ENCODE measurements at places on chromosomes 2 and 18.

DNA sequence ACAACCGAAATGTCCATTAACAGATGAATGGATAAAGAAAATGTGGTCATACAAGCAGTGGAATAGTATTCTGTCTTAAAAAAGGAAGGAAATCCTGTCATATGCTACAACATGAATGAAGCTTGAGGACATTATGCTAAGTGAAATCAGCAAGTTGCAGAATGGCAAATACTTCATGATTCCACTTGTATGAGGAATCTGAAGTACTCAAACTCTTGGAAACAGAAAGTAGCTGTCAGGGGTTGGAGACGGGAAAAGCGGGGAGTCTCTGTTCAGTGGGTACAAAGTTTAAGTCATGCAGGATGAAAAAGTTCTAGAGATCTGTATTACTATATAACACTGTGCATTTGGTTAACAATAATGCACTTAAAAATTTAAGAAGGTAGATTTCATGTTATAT lies 209.0 kb upstream of the SIX2 start:
- no peak for DNase-seq

DNA sequence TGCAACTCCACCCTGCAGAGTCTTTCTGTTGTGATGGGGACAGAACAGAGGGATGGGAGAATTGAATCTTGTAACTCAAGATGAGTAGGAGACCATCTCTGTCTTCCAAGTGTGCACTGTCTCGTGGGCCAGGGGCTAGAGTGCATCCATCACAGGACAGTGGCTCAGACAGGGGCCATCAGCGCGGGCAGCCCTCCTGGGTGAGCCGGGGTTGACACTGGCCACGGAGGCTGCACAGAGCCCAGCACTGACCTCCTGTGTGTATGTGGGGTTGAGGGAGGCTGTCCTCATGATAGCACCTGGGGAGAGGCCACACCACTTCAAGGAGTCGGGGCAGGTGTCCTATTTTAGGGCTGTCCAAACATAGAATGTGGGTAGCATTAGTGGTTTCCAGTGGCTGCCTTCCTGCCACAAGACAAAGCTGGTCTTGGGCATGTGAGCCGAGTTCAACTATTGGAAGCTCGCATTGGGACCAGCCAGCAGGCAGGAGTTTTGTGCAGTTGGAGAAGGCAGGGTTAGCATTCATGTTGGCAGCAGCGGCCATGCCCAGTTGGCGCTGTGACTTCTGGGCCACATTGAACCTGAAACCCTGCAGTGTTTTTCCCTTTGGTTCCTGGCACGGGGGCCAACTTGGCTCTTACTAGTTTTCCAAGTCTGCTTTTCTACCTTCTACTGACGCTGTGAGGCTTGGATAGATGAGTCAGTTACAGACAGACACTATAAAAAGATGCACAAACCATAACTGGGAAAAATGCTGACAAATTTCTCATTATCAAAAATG lies 45.3 kb downstream of the ACOXL start:
- no peak for DNase-seq

- DNase-seq: no peak
Measured at GRCh38 chr18:64110692-64111480, 38.0 kb downstream of the LINC00305 start.

DNA sequence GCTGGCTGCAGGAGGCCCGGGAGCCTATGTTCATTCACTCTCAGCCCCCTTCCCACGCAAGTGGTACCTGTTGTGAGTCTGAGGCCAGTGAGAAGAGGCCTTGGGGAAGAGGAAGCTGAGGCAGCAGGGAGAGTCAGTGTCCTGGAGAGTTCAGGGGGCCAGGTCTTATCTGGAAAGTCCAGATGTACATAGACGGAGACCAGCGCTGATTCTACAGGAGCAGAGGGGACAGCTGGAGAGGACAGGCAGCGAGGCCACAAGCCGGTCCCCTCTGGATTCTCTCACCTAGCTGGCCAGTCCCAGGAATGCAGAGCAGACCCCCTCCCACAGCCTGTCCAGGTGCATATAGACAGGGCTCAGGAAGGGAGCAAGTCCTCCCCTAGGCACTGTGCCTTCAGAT lies 29.1 kb upstream of the SELENOI start:
- no peak for DNase-seq

GRCh38 chr2:176443946-176444345 lies 174.7 kb downstream of the MTX2 start:
- no peak for DNase-seq

- DNase-seq: no peak
Measured at GRCh38 chr2:72834596-72834995, 8.8 kb upstream of the EXOC6B start.

- DNase-seq: no peak
Measured at GRCh38 chr2:194925742-194926141, 731.3 kb upstream of the SLC39A10 start.

DNA sequence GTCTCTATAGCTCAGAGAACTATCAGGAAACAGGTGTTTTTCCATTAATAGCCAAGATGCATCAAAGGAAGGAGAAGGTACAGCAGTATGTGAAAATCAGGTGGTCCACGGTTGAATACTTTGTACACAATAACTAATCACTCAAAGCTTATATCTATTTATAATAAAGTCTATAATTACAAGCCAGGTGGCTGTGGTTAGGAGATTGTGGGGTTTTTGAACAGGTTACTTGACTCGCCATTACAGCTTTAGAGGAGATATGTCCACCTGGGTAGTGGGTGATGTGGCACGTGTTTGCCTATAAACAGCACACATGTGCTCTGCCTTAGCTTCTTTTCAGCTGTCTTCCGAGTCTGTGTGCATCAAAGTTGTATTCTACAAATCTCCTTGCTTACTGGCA lies 892.2 kb upstream of the ZEB2 start:
- no peak for DNase-seq

DNA sequence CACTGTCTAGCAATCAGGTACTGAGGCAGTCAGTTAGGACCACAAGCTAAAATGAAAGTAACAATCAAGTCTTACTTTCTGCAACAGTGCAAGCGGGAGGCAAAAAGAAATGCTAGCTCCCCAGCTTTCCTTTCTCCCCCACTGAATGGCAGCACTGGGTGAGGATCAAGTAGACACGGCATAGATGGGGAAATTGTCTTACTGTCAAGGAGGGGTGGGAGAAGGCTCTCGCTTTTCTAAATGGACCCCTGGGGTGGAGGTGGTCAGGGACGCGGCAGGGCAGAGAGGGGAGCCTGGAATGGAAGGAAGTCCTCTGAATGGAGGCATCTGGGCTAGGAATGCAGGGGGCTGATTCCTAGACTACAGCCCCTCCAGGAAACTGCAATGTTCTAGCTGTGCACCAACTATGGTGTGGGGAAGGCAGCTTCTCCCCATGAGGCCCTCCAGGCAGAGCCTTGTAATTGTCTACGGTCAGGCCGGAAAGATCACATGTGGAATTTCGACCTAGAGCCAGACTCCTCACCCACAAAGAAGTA lies 24.3 kb downstream of the METTL8 start:
- DNase-seq: no peak

GRCh38 chr2:112814278-112814677 lies 22.3 kb downstream of the IL1B start:
- DNase-seq: no peak

GRCh38 chr2:59578349-59578748 lies 975.1 kb downstream of the BCL11A start:
- DNase-seq: no peak

- no peak for DNase-seq
Measured at GRCh38 chr2:109715313-109715805, 78.7 kb upstream of the RGPD5 start.

DNA sequence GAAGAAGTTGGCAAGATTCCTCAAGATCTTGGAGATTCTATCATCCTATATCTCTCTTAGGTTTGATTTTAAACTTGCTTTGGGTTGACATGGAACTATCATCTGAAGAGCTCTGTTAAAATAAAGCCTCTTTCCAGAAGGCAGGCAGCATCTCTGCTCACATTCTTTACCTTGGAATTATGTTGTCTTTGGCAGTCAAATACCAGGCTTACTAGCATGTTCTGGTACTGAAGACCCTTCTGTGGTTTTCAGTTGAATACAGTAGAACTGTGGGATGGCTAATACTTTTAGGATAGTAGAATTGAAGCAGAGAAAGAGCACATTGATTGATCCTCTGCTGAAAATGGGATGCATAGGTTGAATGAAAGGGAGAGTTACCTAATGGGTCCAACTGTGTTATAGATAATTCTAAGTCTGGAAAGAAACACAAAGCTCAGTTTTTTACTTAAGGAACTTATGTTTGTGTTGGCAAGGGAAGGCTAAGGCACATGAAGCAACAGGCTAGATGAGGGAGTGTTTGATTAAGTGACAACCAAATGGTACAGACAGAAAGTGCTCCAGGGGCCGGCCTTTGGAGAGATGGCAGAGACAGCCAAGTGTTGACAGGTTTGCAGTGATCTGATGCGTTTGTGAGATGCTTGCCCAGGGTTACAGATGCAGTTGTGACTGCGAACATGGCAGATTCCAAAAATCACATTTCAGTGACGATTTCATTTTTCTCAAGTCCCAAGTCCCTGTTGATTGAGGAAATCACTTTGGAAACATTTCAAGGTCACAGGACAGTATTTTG lies 397.9 kb downstream of the MEIS1 start:
- DNase-seq: no peak

DNA sequence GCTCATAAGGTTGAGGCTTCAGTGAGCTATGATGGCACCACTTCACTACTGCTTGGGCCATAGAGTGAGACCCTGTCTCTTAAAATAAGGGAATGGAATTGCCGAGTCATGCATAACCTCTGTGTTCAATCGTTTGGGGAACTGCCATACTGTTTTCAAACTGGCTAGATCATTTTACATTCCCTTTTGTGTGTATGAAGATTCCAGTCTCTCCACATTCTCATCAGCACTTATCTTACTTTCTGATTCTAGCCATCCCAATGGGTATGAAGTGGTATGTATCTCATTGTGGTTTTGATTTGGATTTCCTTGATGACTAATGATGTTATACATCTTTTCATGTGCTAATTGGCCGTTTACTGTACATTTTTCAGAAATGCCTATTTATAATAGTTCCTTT lies 23.7 kb downstream of the MARCHF7 start:
- no peak for DNase-seq

- DNase-seq: no peak
Measured at GRCh38 chr2:111134055-111134454, 13.3 kb downstream of the BCL2L11 start.

DNA sequence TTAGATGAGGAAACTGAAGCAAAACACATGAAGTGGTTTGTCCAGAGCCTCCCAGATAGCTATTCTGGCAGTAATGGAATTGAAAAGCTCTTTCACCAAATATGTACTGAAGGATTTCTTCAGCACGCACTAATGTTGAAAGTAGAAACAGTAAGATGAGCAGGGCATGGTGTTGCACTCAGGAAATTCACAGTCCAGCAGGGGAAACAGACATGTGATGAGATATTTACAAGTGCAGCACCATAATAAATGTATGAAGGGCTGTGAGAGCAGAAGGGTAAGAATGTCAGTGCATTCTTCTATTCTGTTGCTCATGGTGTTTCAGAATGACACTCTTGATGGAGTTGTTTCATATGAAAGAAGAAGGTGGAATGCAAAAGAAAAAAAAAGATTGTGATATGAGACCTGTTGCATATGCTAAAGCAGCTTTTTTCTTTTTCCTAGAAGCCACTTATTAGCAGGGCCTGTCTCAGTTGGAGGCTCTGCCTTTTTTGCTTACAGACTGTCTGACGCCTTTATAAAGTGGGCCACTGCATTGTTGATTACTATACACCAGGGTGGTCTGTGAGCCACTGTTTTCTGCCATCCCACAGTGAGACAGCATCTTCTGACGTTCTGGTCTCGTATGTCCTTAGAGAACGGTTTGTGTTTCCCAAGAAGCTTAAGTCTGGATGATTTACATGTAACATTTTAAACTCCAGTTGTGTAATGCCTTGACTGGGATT lies 516.9 kb downstream of the ARHGAP15 start:
- no peak for DNase-seq

DNA sequence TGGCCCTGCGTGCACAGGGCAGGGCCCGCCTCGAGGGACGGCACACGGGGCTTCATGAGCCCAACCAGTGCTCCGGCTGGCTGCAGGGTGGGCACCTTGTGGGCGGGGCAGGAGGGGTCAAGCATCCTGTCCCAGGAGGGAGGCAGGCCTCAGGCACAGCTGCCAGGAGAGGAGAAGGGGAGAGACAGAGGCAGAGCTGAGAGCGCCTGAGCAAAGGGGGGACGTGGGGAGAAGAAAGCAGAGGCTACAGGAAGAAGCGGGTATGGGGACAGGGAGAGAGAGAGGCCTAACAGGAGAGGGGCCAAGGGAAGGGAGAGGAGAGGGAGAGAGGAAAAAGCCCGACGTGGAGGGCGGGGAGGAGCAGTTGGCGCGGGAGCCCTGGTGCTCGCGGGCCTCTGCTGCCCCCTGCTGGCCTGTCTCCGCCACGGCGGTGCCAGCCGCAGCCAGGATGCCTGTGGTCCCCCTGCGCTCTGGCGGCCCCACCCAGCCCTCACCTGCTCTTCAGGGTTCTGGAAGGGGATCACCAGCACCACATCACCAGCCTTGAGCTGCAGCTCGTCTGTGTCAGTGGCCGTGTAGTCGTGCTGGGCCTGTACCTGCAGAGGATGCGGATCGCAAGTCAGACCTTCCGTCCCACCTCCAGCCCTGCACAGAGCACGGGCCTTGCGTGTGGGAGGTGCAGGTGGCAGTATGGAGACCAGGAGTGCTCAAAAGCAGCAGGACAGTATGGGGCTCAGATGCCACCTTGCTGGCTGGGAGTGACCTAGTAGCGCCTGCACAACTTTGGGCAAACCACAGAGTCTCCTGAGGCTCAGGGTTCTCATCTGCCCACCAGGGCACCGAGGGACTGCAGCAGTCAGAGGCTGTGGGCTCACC lies 56.8 kb downstream of the BIN1 start:
- DNase-seq: no peak

- DNase-seq: peak; percentile 96
Measured at GRCh38 chr2:239154971-239155805, 245.6 kb downstream of the HDAC4 start.

GRCh38 chr18:37612524-37613252 lies 47.1 kb upstream of the CELF4 start:
- DNase-seq: peak; percentile 8
